ENCODE measurements at places on chromosomes 1 and 21.
A peak's percentile ranks its signal among the peaks of the same experiment; 100 is the strongest.

DNA sequence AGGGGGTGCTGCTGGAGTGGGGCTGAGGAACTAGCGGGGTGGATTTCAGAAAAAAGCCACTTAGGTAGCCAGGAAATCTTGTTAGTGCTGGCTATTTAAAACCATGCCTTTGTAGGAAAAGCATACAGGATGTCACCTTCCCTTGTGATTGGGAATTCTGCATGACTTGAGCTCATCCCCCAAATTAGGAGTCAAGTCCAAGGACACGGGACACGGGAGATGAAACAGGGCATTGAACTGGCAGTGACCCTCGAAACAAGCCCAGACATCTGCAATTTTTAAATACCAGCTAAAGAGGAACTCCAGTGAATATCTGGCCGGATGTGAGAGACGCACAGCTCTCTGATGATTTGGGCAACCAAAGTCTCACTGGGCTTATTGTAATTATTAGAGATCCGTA is 32.8 kb downstream of the C2CD2 start:
- DNase-seq: no peak

GRCh38 chr1:162903246-162903645 is 42.3 kb upstream of the CCDC190 start:
- no peak for DNase-seq

GRCh38 chr21:42002421-42002958 is 7.7 kb downstream of the ZBTB21 start:
- peak; percentile 67 for DNase-seq

DNA sequence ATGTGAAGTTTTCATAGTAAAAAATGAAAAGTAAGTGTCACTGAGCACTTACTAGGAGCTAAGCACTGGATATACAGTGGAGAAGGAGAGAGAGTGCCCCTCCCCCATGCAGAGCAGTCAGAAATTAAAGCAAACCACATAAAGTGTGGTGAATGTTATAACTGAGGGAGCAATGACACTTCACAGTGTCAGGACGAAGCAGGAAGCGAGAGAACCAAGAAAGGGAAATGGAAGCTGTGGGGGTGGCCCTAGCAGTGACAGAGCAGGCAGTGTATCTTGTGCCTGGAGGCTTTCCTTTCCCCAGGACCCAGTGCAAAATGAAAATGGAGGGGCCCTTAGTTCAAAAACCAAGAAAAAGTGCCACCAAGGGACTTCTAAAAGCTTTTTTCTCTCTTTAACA is 21.5 kb upstream of the RCAN3 start:
- DNase-seq: no peak

DNA sequence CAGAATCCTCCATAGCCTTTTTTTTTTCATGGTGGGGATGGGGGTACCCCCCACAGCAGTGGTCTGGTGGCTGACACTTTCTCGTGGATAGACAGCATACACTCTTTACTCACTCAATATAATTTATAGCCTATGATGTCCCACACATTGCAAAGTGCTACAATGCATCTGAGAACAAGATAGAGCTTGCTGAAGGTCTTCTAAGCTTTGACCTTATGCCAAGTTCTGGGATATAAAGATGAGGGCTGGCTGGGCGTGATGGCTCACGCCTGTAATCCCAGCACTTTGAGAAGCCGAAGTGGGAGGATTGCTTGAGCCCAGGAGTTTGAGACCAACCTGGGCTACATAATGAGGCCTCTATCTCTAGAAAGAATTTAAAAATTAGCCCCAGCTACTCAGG is 78.0 kb downstream of the MPZL1 start:
- no peak for DNase-seq

DNA sequence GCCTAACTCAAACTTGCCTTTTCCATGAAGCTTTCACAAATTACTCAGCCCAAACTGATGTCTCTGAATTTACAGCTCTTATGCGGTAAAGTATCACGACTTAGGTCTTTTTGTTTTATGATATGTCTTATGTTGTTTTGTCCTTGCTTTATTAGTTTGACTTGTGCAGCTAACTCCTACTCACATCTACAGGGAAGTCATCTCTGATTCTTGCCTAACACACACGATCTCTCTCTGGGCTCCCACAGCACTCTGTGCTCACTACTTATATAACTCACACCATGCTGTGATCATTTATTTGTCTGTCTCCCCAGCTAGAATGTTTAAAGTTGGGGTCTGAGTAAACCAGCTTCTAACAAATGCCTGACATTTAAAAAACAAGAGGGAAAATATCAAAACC is 9.3 kb upstream of the PI4KB start:
- DNase-seq: no peak

DNA sequence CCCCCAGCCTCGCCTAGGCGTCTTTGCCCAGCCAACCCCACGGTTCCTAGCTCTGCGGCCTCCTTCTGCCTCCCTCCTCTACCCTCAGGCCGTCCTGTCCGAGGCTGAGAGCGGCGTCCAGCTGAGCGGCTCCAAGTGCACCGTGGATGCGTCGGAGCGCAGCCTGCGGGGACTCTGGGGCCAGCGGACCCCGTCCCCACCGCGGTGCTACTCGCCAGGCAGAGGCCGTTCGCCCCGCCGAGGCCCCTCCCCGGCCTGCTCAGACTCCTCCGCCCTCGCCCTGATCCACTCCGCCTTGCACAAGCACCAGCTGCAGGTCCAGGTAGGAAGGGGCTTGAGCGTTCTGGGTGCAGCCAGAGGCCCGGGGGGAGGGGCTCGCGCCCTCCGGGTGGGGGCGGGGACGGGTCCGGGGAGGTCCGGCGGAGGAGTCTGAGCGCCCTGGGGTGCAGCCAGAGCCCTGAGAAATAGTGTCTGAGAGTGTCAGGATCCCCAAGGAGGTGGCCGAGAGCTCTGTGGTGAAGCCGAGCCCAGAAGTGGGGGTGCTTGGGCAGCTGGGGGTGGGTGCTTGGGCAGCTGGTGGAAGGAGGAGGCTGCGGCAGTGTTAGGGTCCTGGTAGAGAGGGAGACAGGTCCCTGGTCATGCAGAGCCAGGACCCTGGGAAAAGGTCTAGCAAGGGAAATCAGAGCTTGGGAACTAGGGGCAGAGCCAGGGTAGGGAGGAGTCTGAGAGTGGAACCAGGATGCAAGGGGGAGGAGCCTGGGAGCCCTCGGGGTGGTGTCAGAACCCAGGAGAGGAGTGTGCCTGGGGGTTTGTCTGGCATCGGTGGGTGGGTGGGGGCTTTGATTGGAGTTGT is 3.2 kb upstream of the NBPF3 start:
- DNase-seq: no peak

- no peak for DNase-seq
These were observed 4.1 kb downstream of the TAGLN2 start for GRCh38 chr1:159921251-159921650.

- no peak for DNase-seq
These were observed 13.8 kb downstream of the OLIG2 start for GRCh38 chr21:33039536-33039935.

DNA sequence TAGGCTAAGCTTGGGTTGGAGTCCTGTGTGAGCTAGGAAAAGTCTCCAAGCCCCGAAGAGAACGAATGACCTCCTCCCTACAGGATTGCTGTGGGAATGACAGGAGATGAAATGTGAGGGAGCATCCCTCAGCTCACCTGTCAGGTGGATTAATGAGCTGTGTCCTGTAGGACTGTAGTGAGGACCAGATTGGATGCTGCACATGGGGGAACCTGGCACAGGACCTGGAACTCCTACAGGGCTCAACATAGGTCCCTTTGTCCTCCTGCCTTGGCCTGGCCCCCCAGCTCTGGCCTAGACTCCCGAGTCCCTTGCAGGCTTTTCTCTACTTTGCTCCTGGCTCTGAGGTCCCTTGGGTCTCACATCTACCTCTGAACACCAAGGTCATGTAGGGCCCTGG is 155.7 kb downstream of the PTPRU start:
- DNase-seq: no peak

- peak; percentile 28 for DNase-seq
These were observed 53.3 kb upstream of the SYT14 start for GRCh38 chr1:209884665-209885117.

DNA sequence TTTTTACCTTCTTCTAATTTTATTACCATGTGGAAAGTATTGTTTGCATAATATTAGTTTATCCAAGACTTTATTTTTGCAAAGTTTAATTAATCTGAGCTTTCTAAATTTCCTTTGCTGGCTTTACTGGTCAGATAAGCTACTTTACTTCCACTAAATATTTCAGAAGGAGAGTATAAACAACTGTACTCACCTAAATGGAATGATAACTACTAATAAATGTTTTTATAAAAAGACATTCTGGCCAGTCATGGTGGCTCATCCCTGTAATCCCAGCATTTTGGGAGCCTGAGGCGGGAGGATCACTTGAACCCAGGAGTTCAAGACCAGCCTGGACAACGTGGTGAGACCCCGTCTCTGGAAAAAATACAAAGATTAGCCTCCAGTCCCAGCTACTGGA is 36.0 kb downstream of the ATP8B2 start:
- no peak for DNase-seq

- no peak for DNase-seq
These were observed 44.1 kb upstream of the PPM1J start for GRCh38 chr1:112759228-112759627.

- DNase-seq: no peak
These were observed 1.2 kb downstream of the TAL1 start for GRCh38 chr1:47230692-47231300.

DNA sequence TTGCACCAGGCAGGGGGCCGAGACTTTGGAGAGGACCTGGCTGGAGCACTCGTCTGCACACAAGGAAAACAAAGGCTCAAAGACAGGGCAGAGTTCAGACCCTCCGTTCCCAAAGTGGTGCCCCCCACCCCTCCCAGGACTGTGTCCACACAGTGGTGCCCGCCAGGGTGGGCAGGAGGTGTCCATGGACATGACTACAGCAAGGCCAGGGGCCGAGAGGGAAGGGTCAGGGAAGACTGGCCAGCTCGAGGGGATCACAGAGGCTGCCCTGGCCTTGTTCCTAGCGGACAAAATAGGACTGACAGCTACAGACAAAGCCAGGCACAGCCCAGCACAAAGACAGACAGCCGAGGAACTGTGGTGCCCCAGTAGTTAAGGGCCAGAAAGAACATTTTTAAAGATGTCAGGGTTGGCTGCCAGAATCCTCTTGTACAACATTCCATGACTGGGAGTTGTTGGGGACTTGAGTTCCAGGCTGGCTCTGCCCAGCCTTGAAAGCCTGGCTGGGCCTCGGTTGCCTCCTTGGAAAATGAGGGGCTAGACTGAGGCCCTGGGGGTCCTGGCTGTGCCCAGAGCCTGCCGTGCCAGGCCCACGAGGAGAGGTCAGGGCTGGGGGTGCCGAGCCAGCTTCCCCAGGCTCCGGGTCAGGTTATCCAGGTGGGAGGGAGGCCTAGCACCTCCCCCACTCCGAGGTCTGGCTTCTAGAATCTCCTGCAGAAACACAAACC is 63.7 kb downstream of the SLX9 start:
- no peak for DNase-seq

DNA sequence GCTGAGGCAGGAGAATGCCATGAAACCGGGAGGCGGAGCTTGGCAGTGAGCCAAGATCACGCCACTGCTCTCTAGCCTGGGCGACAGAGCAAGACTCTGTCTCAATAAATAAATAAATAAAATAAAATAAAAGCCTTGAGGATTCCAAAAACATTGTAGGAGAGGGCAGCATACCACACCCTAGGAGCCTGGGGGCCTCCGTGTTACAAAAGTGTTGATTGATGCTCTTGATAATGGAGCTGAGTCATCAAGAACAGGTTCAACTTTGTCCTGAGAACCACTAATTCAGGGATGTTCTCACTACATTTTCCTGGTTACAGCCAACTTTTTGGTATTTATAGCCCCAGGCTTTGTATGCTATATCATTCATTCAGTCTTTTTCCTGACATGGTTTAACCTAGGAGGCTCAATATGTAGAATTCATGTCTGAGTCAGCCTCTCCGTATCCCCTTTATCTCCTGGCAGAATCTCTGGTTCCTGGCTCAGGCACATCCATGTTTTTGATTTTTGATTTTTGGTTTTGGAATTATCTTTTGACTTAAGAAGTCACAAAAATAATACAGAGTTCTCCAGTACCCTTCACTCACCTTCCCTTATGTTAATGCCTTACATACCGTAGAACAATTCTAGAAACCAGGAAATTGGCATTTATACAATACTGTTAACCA is 69.4 kb downstream of the LRRC8D start:
- no peak for DNase-seq

DNA sequence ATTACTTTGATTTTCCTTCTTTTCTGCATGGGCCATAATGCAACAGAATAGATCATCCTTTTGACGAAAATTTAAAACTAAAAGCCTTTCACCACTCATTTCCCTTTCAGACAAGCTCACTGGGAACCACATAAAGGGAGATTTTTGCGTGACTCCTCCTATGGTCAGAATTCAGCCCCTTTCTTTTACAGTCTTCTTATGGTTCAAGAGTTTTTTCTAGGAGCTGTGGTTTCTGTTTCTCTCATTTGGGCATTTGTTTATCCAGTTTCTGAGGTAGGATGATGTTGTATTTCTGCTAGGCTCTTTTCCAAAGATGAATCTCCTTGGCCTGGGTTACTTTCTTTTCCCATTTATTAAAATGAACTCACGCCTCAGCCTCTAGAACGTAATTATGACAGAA is 16.9 kb downstream of the RGS1 start:
- DNase-seq: no peak

- no peak for DNase-seq
These were observed 15.9 kb downstream of the GNG12 start for GRCh38 chr1:67817319-67817718.

- no peak for DNase-seq
These were observed 812 bp upstream of the ARF1 start for GRCh38 chr1:228081578-228082213.

DNA sequence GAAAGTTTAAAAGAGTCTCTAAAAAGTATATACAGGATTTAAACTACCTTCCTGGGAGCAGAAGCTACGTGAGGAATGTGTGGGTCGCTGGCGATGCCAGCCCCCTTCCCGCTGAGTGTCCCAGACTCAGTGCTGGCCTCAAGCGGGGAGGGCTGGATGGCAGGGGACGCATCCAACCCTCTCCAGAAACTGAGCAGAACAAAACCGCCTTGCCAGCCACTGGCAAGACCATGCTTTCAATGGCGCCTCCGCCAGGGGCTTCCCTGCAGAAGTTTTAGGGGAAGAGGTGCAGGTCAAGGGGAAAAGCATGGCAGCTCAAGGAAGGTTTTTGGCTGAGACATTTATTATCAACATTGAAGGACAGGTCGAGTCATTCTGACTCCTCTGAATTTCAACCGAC is 26.1 kb downstream of the NADK start:
- DNase-seq: no peak

- no peak for DNase-seq
These were observed 89.2 kb upstream of the IGSF21 start for GRCh38 chr1:18018366-18018765.

DNA sequence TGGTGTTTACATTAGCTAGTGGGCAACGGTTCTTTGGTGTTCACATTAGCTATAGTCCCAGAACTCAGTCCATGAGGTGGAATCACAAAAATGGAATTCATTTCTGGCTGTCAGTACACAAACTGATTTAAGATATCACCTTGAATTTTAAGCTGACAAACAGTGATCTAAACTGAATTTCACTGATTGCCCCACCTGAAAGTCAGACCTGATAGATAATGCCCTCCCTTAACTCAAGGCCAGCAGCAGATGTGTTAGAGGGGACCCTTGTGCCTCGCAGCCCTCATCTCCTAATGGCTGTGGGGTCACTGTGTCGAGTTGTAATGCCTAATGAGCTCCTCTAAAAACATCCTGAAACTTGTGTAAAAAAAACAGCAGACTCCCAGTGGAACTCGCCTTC is 8.6 kb downstream of the ARF1 start:
- DNase-seq: no peak

- DNase-seq: no peak
These were observed 18.6 kb upstream of the MAPKAPK2 start for GRCh38 chr1:206666031-206666561.

- DNase-seq: no peak
These were observed 24.0 kb upstream of the PAX7 start for GRCh38 chr1:18606443-18607288.

- DNase-seq: no peak
These were observed 117.5 kb downstream of the PRDM16 start for GRCh38 chr1:3186526-3186921.

GRCh38 chr21:39097981-39098380 is 85.3 kb downstream of the PSMG1 start:
- DNase-seq: no peak

Data from activated T-helper 9 cell treated with anti-CD3 and anti-CD28 coated beads, Interleukin-2, amount 50 U/mL, for 16 hours (primary cell).